Immature natural killer cell (primary cell): ENCODE measurements at places on chromosomes 6 and 20. TPM values are rescaled to one million over a fixed set of nuclear protein-coding genes. Genes with fewer than 3 reads are reported as not detected.

DNA sequence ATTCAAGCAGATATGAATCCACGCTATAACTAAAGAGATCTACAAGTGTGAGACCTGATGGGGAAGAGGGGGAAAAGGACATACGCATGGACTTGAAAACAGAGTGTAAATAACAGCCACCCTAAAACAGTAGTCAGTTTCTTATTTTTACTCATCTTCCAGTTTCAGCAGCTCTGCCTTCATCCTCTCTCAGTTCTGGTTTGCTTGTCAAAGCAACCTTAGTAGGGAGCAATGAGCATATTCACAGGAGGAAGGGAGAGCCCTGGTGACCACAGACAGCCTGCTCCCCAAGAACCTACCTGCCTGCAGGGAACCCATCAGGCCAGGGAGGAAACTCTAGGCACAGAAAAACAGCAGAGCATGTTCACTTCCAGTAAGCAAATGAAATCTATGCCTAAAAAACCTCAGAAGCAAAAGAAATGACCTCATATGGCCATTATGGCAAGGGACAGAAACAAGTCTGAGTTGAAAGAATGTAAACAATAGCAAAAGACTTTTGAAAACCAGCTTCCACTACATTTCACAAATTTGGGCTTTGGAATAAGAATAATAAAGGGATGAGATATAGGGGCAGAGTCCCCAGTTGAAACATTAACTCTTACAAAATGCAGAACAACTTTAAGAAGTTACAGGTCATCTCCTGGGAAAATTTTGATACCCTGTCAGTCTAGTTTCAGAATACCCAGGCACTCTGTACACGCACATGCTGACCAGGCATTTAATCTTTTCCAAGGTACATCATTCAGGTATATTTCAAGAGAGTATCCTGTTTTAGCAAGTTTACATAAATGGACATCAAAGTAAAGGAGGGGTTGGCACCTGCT is 120.8 kb upstream of the BCLAF1 start:
- DNase-seq = no peak

GRCh38 chr6:125421836-125422235 is 120.1 kb upstream of the HDDC2 start:
- no peak for DNase-seq

DNA sequence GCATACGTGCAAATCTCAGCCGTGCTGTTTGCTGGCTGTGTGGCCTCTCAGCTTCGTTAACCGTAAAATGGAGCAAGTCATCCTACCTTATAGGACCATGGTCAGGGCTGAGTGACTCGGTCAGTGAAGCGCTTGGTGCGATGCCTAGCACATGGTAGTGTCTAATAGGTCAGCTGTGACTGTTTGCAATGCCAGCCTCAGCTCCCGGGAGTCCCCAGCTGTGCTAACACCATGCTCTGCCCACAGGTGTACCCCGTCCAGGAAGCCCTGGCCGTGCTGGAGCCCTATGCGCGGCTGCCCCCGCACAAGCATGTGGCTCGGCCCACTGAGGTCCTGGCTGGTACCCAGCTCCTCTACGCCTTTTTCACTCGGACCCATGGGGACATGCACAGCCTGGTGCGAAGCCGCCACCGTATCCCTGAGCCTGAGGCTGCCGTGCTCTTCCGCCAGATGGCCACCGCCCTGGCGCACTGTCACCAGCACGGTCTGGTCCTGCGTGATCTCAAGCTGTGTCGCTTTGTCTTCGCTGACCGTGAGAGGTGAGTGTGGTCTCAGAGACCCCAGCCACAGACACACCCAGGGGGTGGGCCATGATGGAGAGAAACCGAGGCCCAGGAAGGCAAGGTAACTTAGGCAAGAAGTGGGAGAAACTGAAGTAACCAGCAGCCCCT is 10.6 kb downstream of the TRIB3 start:
- no peak for DNase-seq

Gene GSTA3
- polyA plus RNA-seq = not detected

Gene KIAA0408
- not detected for polyA plus RNA-seq

Gene ZC3H12D
- not detected for polyA plus RNA-seq

DNA sequence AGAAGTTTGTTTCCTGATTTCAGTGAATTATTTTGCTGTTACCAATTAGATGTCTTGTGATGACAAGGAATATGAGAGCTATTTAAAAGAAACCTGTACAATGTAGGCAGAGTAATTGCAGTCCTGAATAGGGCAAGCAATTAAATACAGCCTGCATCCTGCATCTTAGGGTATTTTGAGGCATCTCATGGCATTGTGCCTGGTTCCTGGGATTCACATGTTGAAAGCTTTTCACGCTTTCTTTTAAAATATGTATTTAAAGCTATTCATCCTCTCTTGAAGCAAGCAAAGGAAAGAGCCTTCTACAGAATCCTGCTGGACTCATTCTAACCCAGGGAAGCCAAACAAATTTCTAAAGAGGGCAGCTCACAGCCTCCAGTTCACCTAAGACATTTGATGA is 4.7 kb upstream of the RRAGD start:
- no peak for DNase-seq

DNA sequence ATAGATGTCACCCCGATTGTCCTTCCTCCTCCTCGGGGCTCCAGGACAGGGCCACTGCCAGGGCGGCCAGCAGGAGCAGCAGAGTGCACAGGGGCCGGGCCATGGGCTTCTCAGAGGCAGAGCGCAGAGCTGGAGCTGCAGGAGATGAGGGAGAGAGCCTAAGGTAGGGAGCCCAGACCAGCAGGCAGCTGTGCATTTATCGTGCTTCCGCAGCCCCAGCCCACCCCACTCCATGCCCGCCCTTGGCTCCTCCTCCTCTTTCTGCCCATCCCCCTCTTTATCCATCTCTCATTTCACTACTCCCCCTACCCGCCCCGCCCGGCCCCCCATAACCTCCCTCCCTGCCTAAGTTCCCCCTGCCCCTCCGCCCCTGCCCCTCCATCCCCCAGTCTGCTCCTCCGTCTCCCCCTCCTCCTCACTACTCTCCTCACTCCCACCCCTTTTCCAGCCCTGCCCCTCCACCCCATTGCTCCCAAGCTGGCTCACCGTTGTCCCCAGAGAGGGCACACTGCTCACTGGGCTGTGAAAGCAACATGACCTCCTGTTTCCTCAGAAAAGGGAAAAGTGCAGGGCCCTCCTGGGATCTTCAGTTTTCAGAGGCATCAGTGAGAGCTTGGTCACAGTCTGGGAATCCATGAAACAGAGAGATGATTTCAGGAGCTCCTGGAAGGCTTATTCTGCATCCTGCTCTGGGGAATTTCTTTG is 25.5 kb upstream of the CST1 start:
- DNase-seq = no peak

GRCh38 chr6:30152910-30153610 is 8.0 kb downstream of the TRIM10 start:
- no peak for DNase-seq

Gene OXT
- polyA plus RNA-seq = not detected

DNA sequence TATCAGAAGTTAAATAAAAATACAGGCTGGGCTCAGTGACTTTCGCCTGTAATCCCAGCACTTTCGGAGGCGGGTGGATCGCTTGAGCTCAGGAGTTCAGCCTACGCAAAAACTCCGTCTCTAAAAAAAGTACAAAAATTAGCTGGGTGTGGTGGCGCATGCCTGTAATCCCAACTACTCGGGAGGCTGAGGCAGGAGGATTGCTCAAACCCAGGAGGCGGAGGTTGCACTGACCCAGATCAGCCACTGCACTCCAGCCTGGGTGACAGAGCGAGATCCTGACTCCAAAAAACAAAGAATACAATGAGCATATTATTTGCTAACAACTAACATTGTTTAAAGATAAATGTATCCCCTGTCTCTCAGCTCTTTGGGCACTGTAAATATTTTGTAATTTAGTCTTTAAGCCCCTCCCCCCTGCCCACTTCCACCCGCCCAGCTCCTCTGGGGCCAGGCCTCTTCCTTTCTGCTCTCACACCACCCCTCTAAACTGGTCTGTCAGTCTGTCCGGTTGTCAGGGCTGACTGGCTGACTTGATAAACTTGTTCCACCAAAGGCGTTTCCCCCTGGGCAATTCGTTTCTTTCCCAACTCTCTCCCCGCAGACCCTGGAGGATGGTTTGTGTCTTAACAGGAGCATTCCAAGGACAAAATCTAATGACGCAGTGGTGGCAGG is 62.4 kb upstream of the QKI start:
- no peak for DNase-seq

DNA sequence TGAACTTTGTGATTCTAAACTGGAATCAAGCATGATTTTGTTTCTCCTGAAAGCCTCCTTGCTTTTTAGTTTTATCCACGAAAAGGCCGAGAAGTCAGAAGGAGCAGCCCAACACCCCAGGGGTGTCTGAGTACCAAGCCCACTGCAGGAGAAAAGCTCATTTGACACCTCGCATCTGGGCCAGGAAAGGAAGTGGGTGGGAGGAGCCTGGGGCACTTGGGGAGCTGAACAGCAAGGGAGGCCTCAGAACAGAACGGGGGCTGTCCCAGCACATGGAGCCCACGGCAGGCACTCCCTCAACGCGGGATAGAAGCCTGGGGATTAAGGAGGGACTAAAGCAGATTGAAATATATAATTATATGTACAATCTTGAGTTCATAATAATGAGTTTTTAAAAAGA is 6.6 kb downstream of the KIF25 start:
- no peak for DNase-seq

Gene SYNDIG1
- not detected for polyA plus RNA-seq

- DNase-seq = no peak
These were observed 128.9 kb downstream of the GMDS start for GRCh38 chr6:2116496-2116895.

Gene HBS1L
- polyA plus RNA-seq = 29.0 TPM

DNA sequence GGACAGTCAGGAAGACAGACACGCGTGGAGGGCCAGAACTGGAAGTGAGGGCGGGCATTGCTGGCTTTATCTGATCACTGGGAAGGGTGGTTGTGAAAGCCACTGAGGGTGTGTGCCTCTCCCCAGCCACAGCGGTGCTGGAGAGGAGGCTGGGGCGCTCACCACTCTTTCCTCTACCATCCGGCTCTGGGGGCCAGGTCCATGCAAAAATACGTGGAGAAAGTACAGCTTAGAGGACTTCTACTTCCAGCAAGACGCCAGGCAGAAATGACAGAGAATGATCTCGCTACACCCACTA is 148.8 kb upstream of the RPS6KA2 start:
- DNase-seq = no peak

DNA sequence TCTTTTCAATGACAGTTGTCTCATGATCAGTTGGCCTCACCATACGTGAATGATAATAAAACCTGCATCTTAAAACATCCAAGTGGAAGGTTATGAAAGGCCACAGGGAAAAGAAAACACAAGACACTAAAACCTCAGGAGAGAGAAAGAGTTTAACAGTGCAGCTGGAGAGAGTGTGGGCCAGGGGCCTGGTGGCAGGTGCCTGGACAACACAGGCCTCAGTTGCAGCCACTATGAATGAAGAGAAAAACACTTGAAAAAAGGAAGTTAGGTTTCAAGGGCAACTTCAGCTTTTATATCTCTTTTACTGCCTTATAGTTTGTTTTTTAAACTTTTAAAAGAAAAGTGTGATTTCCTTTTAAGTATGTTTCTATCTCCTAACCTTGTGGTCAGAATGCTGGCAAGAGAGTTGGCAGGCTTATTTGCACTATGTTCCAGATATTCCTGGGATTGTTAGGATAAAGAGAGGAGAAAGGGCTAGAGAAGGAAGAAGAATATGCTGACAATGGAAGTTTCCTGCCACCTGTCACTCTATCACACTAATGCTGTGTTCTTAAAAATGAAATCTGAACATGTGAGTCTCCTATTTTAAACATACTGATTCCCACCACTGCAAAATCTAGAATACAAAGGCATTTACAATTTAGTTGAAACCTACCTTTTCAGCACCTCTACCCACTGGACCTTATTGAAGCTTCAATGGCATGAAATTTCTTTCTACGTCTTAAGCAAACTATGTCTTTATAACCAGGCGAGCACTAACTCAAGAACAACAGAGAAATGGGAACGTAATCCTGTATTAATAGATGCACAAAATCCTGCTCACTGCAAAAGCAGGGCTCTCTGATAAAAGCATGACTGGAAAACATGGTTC is 222.4 kb downstream of the CD83 start:
- DNase-seq = no peak

- no peak for DNase-seq
These were observed 231.7 kb downstream of the TAF4 start for GRCh38 chr20:61833807-61834610.

Gene CSNK2B
- 291 TPM for polyA plus RNA-seq

Gene HAO1
- not detected for polyA plus RNA-seq

Gene CRISP3
- polyA plus RNA-seq = not detected

- no peak for DNase-seq
These were observed 195.7 kb downstream of the PRL start for GRCh38 chr6:22101163-22101562.

Gene RAB44
- polyA plus RNA-seq = not detected

- DNase-seq = peak; percentile 17
These were observed 538 bp upstream of the GRM1 start for GRCh38 chr6:146028252-146028795.
